ENCODE measurements at places on chromosomes 3 and 15.

- no peak for DNase-seq
Measured at GRCh38 chr15:78007964-78008886, 69.3 kb downstream of the TBC1D2B start.

- DNase-seq = no peak
Measured at GRCh38 chr3:172518929-172519640, 4.1 kb downstream of the TNFSF10 start.

GRCh38 chr15:24985224-24985623 lies 30.4 kb downstream of the SNRPN start:
- no peak for DNase-seq

DNA sequence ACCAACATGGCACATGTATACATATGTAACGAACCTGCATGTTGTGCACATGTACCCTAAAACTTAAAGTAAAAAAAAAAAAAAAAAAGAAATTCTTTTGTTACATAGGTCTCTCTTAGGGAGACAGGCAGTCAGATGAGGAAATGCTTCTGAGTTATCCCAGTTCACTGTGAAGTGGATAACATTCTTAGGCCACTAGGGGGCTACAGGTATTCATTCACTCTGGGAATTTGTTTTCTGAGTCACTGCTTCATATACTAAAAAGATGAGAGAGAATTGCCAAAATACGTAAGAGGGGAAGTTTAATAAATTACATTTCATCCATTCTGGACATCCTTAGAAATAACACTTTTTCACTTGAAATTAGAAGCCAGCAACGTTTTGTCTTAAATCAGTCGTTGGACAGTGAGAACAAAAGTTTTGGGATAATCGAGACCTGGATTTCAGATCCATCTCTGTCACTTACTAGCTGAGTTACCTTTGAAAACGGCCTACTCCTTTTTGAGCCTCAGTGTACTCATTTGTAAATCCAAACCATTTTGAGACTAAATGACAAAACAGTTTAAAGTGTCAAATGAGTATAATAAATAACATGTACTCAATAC lies 738.4 kb upstream of the ALCAM start:
- no peak for DNase-seq

GRCh38 chr15:93428150-93428549 lies 339.1 kb upstream of the RGMA start:
- no peak for DNase-seq

DNA sequence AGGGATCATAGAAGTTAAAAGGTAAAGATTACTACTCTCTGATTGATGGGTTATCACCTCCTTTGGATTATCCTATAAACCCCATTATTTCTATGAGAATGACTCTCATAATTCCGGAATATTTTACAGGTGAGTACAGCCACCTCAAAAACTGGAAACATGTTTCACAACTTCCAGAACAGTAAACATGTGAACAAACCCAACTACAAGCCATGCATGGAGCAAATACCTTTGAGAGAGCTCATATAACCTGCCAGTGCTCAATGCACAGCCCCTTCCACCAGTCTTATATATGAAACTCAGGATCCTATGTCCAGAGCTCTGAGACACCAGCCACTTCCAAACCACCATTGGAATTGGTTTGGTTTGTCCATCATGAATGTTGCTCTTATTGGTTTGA lies 208.0 kb downstream of the MECOM start:
- no peak for DNase-seq

DNA sequence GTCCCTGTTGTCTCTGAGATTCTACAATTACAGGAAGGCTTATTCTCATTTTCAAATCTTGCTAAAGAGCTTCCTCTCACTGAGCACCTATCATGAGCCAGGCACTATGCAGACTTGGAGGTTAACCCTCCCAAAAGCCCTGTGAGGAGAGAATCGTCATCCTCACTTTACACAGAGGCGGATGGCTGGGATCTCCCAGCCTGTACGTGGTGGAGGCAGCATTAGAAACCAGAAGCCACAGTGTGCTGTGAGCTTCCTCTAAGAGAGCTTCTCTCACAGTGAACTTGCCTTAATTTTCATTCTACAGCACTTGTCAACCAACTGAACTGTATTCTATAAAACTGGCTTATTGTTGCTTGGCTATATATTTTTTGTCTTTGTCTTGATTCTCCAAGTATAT lies 6.1 kb upstream of the DGKG start:
- no peak for DNase-seq

DNA sequence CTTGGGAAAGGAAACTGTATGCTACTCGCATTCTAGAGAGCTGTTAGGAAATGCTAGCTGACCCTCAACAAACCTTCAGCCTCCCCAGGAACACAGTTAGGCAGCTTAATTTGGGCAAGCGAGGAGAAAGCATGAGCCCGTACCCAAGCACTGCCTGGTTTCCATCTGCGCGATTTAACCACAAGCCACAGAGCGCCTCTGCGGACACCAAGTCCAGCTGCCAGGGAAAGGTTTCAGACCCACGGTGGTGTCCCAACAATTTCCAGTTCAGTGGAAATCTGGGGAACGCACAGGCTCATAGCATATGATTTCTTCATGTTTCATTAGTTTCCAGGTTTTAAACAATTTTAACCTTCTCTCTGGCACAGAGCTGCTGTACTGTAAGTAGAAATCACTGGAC lies 617.6 kb downstream of the FHIT start:
- DNase-seq = no peak

GRCh38 chr3:131846296-131846924 lies 188.4 kb downstream of the CPNE4 start:
- no peak for DNase-seq

DNA sequence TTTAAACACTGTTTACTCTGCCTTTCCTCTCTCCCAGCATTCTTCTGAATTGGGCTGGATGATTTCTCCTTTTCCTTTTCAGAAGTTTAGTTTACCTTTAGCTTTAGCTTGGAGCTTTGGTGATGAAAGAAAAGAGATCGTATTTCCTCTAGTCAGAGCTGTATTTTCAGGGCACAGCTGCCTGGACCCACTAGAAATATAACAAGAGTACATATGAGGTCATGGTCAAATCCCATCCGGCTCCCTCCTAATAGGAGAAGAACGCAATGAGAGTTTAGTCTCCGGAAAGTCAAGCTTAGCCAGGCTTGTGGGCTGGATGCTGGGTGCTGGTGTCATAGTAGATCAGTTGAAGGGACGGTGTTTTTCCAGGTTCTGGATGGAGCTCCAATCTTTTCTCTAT lies 177.1 kb upstream of the PFN2 start:
- peak; percentile 26 for DNase-seq

- DNase-seq = no peak
Measured at GRCh38 chr15:85367741-85368140, 12.7 kb upstream of the AKAP13 start.

- DNase-seq = peak; percentile 41
Measured at GRCh38 chr3:46578973-46579755, 13.1 kb upstream of the LRRC2 start.

GRCh38 chr3:49868862-49869466 lies 742 bp downstream of the CAMKV start:
- DNase-seq = no peak

DNA sequence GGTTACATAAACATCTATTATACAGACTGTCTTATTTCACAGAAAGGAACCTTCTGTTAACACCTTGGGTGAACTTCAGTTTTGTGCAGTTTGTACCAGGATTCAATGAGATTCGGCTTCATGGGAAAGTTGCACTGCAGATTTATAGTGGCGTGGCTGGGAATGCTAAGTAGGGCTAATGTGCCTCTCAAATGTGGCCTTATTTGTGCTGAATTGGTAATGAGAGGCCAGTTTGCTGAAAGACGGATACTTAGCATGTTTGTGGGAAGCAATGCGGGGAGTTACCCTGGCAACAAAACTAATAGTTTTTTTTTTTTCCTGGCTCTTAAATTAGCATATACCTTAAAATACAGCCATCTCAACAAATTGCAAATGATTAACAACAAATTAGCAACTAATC lies 28.6 kb upstream of the CEMIP start:
- no peak for DNase-seq

DNA sequence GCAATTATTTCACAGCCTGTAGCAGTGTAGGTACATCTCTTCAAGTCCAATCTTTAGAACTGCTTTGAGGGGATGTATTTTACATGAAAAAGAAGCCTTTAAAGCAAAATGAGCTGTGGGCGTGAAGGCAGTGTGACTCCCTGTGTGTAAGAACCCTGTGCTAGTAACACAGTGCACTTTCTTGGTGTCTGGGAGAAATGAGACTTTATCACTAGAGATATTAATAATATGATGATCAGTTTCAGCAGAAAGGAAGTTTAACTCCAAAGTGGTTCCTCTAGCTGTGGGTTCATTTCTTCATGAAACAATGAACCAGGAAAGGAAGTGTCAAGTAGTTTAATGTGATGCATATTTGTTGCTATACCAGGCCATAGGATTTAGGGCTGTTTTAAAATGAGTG lies 41.5 kb downstream of the SLCO3A1 start:
- DNase-seq = no peak

DNA sequence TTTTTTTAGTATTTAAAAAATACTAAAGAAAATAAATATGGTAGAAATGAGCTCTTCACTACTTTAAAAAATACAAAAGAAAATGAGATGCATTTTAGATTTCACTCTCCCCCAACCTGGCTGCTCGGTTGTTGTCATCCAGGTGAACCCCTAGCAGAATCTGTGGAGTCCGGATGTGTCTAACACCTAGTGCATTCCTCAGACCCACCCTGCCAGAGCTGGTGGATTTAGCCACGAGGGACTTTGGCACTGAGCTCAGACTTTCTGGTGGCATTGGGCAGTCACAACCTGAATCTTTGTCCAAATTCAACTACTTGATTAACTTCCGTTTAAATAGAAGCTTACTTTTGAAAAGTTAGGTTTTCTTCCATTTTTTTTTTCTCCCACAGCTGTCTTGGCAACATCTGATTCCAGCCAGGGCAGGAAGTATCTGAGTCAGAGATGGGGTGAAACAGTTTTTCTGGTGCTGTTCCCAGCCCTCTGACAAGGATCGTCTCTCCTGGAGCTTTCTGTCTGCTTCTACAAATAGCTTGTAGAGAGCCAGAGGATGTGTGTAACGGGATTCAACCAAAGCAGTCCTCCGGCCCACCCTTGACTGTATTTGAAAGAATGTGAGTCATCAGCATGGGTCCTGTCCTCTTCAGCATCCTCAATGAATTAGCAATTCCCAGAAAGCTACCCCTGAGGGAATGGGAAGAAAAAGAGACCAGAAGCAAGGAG lies 301.8 kb upstream of the MCTP2 start:
- no peak for DNase-seq

DNA sequence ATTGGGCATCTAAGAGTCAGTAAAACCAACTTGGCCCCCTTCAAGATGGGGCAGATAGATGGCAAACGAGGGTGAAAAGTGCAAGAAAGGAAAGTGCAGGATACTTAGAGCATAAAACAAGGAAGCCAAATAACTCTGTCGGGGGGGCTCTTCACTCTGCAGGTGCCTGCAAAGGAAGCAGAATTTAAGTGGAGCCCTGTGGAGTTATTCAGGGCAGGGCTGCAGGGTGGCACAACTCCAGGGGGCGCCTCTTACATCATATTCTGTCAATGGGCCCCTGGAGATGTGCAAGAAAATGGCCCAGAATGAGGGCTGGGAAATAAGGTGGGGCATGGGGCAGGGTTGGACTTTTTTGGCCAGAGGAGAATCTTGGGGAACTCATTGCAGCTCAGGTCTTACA lies 69.7 kb downstream of the CD47 start:
- no peak for DNase-seq

DNA sequence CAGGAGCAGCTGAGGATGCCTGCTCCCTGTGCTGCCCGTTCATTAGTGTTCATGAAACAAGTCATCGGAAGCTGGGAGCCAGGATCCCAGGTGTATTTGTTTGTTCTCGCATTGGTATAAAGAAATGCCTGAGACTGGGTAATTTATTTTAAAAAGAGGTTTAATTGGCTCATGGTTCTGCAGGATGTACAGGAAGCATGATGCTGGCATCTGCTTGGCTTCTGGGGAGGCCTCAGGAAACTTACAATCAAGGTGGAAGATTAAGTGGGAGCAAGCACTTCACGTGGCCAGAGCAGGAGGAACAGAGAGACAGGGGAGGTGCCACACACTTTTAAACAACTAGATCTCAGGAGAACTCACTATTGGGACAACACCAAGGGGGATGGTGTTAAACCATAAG lies 5.5 kb upstream of the HYKK start:
- no peak for DNase-seq

DNA sequence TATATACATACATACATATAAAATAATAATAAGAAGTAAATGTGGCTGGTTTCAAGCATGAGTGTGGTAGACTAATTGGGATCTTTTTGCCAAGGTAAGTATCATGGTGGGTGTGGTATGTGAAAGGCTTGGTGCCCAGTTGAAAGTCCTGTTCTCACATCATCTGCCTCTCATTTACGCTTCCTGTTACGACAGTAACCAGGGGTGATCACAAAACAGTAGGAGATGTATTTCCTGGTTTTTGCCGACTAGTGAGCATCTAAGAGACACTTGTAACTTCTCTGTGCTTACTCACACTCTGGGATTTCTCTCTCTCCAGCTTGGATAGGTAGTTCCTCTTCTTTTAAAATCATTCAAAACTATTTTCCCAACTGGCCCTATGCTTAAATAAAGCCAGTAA lies 1028.3 kb upstream of the NR2F2 start:
- no peak for DNase-seq

DNA sequence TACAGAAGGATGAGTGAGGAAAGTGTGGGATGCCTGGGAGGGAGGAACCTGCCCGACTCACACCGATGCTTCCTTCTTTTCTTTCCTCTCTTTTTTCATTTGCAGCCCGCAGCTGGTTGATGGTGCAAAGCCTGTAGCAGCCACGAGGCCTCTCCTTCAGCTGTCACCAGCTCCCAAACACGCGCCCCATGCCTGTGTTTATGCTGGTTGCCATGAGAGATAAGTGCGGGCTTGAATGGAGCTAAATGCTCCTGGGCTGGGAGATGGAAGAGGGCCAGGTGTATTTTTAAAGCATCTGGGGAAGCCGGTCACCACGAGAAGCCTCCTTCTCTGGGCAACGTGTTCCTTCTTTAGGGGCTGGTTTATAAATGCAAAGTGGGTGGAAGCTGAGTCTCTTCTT lies 9.3 kb downstream of the COLQ start:
- peak; percentile 75 for DNase-seq

DNA sequence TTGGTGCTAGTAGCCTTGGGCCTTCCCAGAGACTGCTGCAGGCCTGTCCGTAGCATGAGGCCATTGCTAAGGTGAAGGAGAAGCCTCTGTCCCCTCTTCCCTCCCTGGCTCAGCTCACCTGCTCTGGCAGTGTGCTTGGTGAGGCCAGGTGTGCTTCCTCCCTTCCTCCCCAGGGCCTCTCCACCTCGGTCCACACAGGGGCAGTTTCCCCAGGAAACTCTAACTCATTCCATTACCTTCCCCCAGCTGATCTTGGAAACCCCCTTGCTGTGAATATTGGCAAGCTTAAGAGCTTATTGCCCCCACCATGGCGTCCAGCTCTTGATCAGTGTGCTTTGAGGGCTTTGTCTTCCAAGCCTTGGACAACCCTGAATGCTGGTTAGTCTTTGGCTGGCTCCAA lies 52.7 kb downstream of the ZNF445 start:
- DNase-seq = no peak

- no peak for DNase-seq
Measured at GRCh38 chr3:38110314-38111050, 26.4 kb downstream of the ACAA1 start.

GRCh38 chr3:22960105-22960984 lies 242.8 kb upstream of the UBE2E2 start:
- peak; percentile 32 for DNase-seq
